Tibial nerve (tissue), 4 donors: ENCODE measurements at places on chromosomes 12 and 14. TPM values are rescaled to one million over a fixed set of nuclear protein-coding genes. Genes with fewer than 3 reads are reported as not detected.

DNA sequence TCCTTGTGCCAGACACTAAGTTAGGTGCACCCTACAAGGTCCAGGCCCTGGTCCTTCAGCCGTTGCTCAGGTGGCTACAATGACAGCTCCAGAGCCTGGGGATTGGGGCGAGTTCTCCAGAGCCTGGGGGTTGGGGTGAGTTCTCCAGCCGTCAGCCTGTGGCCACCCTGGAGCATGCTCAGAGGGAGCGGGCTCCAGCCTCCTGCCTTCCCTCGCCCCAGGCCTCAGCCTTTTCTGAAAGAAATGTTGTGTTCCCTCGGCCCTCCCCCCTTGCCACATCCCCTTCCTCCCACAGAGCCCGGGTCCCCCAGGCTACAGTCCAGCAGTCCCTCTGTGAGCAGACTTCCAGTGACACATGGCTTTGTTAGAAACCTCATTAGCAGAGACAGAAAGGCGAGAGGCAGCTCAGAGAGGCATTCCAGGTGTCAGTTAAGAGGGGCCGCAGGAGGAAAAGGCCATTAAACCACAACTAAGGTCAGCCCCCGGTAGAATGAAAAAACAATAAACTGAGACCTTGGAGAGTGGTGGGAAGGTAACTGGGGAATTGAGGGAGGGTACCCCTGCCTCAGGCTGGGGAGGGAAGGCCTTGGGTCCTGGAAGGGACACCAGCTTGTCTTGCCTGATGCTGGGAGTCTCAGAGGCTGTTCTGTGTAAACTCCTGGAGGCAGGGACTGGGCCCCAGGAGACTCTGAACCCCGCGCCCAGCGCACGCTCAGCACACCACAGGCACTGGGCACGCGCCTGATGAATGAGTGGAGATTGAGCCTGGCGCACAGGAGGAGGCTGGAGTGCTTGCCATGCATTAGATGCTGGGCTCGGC lies 23.1 kb upstream of the COL2A1 start:
- H3K27ac ChIP-seq, result no peak overlapping the region
- H3K4me3 ChIP-seq, result no peak overlapping the region
- H3K4me1 ChIP-seq, result no peaks in the 10 kb centered on the region
- H3K27me3 ChIP-seq, result no peaks in the 10 kb centered on the region

- DNase-seq, result no peak
- no peaks in the 10 kb centered on the region for H3K27me3 ChIP-seq
- H3K27ac ChIP-seq, result no peak overlapping the region
- no peaks in the 10 kb centered on the region for H3K36me3 ChIP-seq
These were observed 1.6 kb upstream of the ACOT6 start for GRCh38 chr14:73610687-73611086.

DNA sequence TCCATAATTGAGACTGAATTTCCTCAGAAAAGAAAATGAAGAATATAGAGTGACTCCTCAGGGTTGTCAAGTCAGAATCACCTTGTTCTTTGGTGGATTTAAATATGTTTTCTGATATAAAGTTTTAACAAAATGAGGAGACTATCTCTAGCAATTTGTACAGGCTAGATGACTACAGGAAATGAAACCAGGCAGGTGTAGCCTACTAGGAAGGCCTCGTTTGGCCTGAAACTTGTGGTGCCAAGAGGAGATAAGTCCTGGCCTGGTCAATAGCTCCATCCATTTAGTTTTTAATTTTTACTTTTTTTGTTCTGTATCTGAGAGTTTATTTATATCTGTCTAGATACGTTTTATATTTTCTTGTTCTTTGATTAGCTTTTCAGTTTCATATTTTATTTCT lies 41.5 kb downstream of the SNAPC1 start:
- H3K36me3 ChIP-seq, result peaks cover 16% of the 10 kb centered on the region
- no peaks in the 10 kb centered on the region for H3K4me1 ChIP-seq
- no peak for DNase-seq
- no peaks in the 10 kb centered on the region for H3K27me3 ChIP-seq
- H3K4me3 ChIP-seq, result no peak overlapping the region
- H3K27ac ChIP-seq, result no peak overlapping the region

Gene ZC3H10
- total RNA-seq, result 2.9 TPM

Gene DDN
- not detected for total RNA-seq

GRCh38 chr12:90086281-90086680 lies 377.6 kb upstream of the ATP2B1 start:
- no peak overlapping the region for H3K4me3 ChIP-seq
- no peak overlapping the region for H3K27ac ChIP-seq
- peaks cover 6% of the 10 kb centered on the region for H3K4me1 ChIP-seq
- H3K27me3 ChIP-seq, result no peaks in the 10 kb centered on the region
- H3K36me3 ChIP-seq, result no peaks in the 10 kb centered on the region

Gene TBC1D30
- total RNA-seq, result 11.4 TPM

- no peak overlapping the region for H3K4me3 ChIP-seq
- no peaks in the 10 kb centered on the region for H3K36me3 ChIP-seq
- no peaks in the 10 kb centered on the region for H3K4me1 ChIP-seq
- peaks cover 62% of the 10 kb centered on the region for H3K27me3 ChIP-seq
These were observed 7.5 kb upstream of the MSI1 start for GRCh38 chr12:120376416-120376815.

DNA sequence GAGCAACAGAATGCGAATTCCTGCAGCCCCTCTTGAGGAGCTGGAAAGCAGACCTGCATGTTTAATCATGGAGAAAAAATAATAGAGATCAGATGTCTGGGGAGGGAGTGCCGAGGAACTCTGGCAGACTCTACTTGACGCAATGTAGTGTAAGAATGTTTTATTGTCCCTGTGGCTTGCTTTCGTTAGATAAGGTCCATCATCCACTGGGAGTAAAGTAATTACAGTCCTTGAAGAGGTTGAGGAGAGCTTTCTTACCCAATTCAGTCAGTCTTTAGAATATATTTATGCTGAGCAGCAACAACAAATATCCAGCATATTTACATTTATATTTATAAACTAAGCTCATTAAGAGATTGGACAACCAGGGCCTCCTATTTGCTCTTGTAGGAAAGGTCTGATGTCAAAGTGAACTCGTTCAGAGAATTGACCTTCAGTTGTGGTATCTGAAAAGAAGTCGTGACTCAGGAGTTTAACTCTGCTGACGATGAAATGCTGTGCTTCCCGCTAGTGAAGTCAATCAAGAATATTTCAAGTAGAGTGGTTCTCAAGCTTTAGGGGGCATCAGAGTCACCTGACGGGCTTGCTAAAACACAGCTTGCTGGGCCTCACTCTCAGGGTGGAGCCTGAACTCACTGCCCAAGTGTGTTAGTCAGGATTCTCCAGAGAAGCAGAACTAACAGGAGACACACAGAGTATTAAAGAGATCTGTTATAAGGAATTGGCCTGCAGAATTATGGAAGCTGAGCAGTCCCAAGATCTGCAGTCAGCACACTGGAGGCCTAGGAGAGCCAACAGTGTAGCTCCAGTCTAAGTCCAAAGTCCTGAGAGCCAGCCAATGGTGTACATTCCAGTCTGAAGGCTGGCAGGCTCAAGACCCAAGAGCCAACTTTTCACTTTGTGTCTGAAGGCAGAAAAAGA lies 139.3 kb upstream of the LMNTD1 start:
- H3K4me1 ChIP-seq, result no peaks in the 10 kb centered on the region
- DNase-seq, result no peak
- peak overlapping the region; percentile 23 for H3K27ac ChIP-seq
- no peak overlapping the region for H3K4me3 ChIP-seq

Gene HECTD1
- 183 TPM for total RNA-seq

Gene MEG3
- 101 TPM for total RNA-seq

DNA sequence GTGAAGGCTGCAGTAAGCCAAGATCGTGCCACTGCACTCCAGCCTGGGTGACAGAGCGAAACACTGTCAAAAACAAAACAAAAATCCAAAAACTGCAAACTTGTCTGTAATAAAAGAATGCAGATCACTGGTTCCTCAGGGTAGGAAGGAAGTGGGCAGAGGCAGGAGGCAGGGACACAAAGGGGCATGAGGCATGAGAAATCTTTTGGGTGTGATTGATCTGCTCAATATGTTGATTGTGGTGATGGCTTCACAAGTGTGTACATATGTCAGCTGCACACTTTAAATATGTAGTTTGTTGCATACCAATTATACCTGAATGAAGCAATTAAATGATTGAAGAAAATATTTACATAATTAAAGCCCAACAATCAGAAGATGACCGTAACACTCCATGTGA lies 117.6 kb downstream of the CMAS start:
- no peak for DNase-seq
- no peaks in the 10 kb centered on the region for H3K36me3 ChIP-seq
- no peaks in the 10 kb centered on the region for H3K27me3 ChIP-seq
- H3K4me3 ChIP-seq, result no peak overlapping the region
